ENCODE measurements at places on chromosomes 6 and 20.

- no peak for DNase-seq
Measured at GRCh38 chr6:111536910-111537527, 54.0 kb upstream of the REV3L start.

DNA sequence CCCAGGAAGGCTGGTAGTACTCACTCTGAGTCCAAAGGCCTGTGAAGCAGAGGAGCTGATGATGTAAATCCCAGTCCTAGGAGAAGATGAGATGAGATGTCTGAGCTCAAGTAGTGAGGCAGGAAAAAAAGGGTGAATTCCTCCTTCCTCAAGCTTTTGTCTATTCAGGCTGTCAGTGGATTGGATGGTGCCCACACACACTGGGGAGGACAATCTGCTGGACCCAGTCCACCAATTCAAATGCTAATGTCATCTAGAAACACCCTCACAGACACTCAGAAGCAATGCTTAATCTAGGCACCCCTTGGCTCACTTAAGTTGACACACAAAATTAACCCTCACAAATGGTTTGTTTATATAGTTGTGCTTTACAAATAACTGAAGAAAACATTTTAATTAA, 94.6 kb downstream of the CD109 start:
- DNase-seq: no peak

- no peak for DNase-seq
Measured at GRCh38 chr6:130761286-130761685, 65.9 kb upstream of the SMLR1 start.

- DNase-seq: no peak
Measured at GRCh38 chr6:121533321-121533841, 97.9 kb downstream of the GJA1 start.

- DNase-seq: no peak
Measured at GRCh38 chr6:67717281-67717680, 917.8 kb upstream of the ADGRB3 start.

GRCh38 chr6:157322792-157323254, 496 bp downstream of the TMEM242 start:
- DNase-seq: no peak

GRCh38 chr6:129893640-129894039, 32.5 kb upstream of the TMEM244 start:
- no peak for DNase-seq

DNA sequence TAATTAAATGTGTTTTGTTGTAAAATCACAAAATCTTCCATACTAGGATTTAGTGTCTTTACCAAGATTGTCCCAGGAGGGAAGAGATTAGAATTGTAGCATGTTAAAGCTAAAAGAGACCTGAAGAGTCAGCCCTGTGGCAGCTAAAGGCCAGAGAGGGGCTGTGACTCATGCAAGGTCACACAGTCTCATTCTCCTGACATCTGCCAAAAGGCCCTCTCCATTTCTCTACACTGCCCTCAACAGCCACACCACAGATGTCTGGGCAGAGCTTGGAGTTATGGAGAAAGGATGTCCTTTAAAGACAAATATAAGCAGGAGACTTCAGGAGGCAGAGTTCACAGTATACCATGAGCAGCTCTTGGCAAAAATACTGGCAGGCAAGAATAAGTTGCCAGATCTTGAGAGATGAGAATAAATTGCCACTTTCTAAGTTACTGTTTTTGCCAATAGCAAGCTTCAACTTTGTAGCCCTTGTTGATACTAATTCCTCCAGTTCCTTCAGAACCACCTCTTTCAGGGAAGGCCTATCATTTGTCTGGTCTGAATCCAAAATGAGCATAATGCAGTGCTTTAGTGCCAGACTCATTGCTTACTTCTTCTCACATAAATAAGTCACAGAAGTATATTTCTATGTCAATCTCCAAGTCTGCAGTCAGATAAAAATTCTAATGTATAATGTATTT, 41.7 kb downstream of the AKIRIN2 start:
- DNase-seq: no peak

- DNase-seq: no peak
Measured at GRCh38 chr20:13990465-13990864, at the start of gene SEL1L2. SEL1L2 (minus strand) TSS chr20:13990614; CDS start chr20:13990534, 80 bp downstream.

GRCh38 chr6:24743265-24743943, 24.4 kb upstream of the C6orf62 start:
- no peak for DNase-seq

DNA sequence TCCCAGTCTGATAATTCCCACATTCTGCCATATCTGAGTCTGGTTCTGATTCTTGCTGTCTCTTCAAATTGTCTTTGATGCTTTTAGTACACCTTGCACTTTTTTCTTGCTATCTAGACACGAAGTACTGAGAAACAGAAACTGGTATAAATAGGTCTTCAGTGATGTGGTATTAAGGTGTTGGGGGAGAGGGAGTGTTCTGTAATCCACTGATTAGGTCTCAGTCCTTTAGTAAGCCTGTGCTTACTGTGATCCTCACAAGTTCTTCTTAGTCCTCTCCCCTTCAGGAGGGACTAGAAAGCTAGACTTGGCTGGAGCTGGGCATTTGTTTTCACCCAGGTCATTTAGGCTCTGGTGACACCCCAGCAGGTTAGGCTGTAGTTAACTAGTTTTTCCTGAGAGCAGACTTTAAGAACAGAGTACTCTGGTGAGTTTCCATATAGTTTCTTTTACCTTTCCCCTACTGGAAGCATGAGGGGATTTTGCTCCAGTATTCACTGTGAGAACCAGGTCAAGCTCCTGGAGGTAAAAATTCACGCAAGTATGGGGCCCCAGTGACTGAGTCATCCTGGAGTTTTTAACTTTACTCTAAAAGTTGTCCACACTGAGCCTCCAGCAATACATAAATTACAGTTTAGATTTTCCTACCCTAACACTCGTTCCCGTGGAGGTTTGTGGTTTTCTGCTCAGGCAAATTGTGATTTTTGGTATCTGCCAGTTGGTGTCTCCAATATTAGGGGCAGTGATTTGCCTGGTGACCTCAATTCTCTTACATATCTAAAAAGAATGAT, 154.6 kb downstream of the CDKAL1 start:
- no peak for DNase-seq

GRCh38 chr20:25487306-25487705, 79.8 kb downstream of the GINS1 start:
- DNase-seq: no peak

DNA sequence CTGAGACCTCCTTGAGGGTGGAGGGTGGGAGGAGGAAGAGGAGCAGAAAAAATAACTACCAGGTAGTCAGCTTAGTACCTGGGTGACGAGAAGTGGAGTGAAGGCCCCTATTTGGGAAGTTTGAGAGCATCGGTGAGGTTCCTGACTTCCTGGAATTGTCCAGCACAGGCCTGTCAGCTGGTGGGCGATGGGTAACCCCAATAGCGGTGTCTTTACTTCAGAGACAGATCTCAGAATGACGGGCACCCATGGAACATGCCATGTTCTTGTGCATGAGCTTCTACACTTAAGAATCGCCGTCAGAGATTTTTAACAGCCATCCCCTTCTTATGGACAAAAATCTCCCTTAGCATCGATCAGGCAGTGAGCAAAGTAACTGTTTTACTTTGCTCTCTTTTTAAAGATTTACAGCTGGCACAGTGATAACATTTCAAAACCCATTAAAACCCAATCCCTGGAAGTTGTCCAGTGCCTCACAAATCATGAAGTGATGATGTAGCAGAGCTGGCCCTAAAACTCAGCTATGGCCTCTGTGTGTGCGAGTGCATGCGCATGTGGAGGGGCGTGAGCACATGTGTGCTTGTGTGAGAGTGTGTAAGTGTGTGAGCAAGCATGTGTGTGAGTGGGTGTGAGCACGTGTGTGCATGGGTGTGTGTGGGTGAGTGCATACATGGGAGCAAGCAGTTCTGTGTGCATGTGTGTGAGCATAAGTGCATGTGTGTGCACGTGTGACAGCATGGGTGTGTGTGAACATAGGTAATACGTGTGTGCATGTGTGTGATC, 85.2 kb downstream of the DLL1 start:
- DNase-seq: no peak

DNA sequence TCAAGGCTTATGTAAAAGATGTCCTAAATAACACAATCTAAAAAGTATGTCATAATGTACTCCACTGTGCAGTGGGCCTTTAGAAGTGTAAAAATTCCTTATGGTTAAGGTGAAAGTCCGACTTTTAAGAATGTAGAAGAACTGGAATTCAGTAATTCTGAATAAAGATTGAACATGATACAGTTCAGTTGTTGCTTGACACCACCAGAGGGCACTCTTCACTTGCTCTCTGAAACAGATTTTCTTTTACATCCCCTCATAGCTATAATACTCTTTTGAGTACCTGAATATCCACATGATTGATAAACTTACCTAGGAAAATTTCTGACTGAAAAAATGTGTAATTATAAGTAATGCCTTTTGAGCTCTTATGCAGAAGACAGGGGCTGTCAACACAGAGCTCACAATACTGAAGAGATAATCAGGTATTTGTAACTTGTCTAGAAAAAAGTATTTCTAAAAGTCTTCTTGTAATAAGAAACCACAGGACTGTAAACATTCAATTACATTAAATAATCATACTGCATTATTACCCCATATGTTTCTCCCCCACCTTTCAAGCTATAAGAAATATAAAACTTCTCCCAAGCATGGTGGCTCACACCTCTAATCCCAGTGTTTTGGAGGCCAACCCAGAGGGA, 92.1 kb downstream of the POPDC3 start:
- DNase-seq: no peak

DNA sequence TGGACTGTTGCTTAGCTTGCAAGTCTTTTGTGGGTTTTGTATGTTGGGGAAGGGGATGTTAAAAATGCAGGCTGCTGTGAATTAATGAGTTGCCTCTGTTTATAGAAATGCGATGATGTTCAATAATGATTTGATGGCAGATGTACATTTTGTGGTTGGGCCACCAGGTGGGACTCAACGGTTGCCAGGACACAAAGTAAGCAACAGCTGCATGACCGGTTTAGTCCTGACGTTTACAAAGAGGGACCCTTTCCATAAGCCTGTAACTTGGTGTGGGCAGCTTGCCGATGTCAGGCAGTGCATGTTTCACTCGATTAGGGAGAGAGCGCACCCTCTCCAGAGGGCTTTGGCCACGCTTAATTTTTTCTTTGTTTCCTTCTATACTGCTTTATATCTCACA, 1.3 kb downstream of the BTBD3 start:
- DNase-seq: peak; percentile 58

DNA sequence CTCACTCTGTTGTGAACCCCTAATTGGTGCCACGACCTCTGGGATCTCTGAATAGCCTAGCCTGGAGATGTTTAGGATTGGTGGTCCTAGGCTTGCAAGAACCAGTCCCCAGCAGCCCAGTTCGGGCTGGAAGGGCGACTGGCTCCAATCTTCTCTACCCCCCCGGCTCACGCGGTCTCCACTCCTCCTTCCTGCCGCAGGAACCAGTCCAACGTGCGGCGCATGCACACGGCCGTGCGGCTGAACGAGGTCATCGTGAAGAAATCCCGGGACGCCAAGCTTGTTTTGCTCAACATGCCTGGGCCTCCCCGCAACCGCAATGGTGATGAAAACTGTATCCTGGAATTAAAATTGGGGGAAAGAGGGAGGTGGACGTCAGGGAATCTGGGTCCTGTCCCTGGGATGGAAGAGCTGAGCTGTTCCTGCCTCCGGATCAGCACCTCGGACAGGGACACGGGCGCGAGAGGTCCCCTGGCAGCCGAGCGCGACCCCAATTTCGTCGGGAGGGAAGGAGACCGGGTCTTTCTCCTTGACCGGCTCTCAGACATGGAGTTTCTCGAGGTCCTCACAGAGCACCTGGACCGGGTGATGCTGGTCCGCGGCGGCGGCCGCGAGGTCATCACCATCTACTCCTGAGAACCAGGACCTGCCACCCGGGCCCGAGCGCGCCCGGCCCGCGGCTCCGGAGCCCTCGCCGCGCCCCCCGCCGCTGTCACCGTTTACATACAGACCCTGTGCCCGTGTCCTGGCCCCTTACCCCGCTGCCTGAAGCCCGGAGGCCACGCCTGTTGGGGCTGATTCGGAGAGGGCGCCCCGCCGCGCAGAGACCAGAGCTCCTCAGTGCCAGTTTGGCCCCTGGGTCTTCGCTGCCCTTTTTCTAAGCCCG, 28.2 kb downstream of the SLC12A5 start:
- DNase-seq: no peak

DNA sequence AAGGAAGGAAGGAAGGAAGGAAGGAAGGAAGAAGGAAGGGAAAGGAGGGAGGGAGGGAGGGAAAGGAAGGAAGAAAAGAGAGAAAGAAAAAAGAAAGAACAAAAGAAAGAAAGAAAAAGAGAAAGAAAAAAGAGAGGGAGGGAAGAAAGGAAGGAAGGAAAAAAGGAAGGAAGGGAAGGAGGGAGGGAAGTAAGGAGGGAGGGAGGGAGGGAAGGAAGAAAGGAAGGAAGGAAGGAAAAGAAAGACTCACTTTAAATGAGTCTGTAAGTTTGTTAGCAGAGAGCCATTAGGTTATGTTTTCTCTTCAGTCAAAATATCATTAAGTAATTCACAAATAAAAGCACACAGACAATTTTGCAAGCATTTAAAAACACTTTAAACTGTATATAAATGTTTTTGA, 44.0 kb upstream of the SASH1 start:
- no peak for DNase-seq

DNA sequence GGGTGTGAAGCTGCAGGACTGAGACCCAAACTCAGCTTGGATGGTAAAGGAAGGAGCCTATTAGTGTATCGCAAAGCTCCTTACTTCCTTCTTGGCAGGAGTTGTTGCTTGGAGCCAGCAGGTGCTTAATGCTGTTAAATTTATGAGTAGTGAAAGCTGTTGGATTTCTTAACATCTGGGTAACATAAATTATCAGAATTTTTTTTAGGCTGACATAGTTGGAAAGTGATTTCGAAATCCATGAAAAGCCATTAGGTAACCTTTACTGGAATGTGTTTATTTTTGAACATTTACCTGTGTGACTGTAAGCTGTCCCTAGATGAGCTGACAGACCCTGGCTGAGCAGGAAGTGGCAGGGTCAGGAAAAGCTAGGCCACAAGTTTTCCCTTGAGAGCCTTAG, 470.4 kb upstream of the SLC35B3 start:
- DNase-seq: no peak

DNA sequence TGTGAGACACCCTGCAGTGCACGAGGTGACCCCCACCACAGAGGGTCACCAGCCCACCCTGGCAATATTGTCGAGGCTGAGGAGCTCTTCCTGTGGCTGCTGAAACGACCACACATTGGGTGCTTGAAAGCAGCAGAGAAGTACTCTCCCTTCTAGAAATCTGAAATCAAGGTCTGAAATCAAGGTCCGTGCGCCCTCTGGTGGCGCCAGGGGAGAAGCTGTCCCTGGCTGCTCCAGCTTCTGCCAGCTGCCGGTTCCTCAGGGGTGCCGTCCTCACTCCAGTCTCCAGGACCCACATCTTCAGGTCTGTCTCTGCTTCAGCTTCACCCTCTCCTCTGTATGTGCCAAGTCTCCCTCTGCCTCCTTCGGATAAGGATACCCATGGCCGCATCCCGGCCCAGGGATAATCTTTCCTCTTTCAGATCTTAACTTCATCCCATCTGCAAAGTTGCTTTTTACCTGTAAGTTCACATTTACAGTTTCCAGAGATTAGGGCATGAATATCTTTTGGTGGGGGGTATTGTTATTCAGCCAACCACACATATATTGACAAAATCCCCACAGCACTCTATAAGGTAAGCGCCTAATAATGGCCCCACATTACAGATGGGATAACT, 108.3 kb upstream of the PHACTR3 start:
- peak; percentile 45 for DNase-seq

Data from anterior cingulate cortex (tissue), 58 donors.